ENCODE measurements at places on chromosomes 6 and 20. TPM values are rescaled to one million over a fixed set of nuclear protein-coding genes. Genes with fewer than 3 reads are reported as not detected.

The SESN1 gene
- total RNA-seq = 24.0 TPM

The RHAG gene
- not detected for total RNA-seq

The CNR1 gene
- total RNA-seq = 0.84 TPM

The NKX2-4 gene
- not detected for total RNA-seq

The MCCD1 gene
- not detected for total RNA-seq

The RIPOR3 gene
- 0.29 TPM for total RNA-seq

The GPR63 gene
- total RNA-seq = 1.6 TPM

The ZFAND3 gene
- total RNA-seq = 131 TPM

The HLA-DOB gene
- 0.79 TPM for total RNA-seq

The MYBL2 gene
- 6.2 TPM for total RNA-seq

The PAK5 gene
- total RNA-seq = 0.19 TPM

The BPIFA1 gene
- not detected for total RNA-seq

The SLC22A16 gene
- total RNA-seq = not detected

The ZBTB46 gene
- total RNA-seq = 13.9 TPM

The TNF gene
- total RNA-seq = 0.79 TPM

The CEP57L1 gene
- 18.6 TPM for total RNA-seq

The OR2B2 gene
- not detected for total RNA-seq

The TSHZ2 gene
- 0.72 TPM for total RNA-seq

The TREML1 gene
- total RNA-seq = not detected

The IL17F gene
- total RNA-seq = not detected

The TRIM26 gene
- 51.7 TPM for total RNA-seq

The EXOC2 gene
- 49.7 TPM for total RNA-seq

The HTR1B gene
- 1.9 TPM for total RNA-seq

The HMGCLL1 gene
- total RNA-seq = 0.24 TPM

The CNBD2 gene
- 2.1 TPM for total RNA-seq

The PREX1 gene
- 3.5 TPM for total RNA-seq

The F13A1 gene
- 10.1 TPM for total RNA-seq

The SRC gene
- 33.4 TPM for total RNA-seq

The SCP2D1 gene
- total RNA-seq = not detected

The OR12D3 gene
- not detected for total RNA-seq

The CLDN20 gene
- not detected for total RNA-seq

The ZSCAN23 gene
- 4.8 TPM for total RNA-seq

The MYO6 gene
- 33.1 TPM for total RNA-seq

The SLC35D3 gene
- not detected for total RNA-seq

The MRAP2 gene
- 0.20 TPM for total RNA-seq

The ECT2L gene
- total RNA-seq = not detected

The NT5E gene
- 77.4 TPM for total RNA-seq

The BCKDHB gene
- 18.4 TPM for total RNA-seq

The MAP3K5 gene
- 1.7 TPM for total RNA-seq

The KHDRBS2 gene
- total RNA-seq = not detected

The BMP2 gene
- total RNA-seq = 9.2 TPM

The ASIP gene
- not detected for total RNA-seq

The DOK5 gene
- total RNA-seq = 0.82 TPM

The SAPCD1 gene
- 1.2 TPM for total RNA-seq

The FAM209A gene
- 0.32 TPM for total RNA-seq

Measured in astrocyte (in vitro differentiated cells and primary cell).